NB4 (cell line): ENCODE measurements at places on chromosomes 1 and 21.

GRCh38 chr1:233514946-233515391, 98.9 kb upstream of the KCNK1 start:
- no peak for DNase-seq

DNA sequence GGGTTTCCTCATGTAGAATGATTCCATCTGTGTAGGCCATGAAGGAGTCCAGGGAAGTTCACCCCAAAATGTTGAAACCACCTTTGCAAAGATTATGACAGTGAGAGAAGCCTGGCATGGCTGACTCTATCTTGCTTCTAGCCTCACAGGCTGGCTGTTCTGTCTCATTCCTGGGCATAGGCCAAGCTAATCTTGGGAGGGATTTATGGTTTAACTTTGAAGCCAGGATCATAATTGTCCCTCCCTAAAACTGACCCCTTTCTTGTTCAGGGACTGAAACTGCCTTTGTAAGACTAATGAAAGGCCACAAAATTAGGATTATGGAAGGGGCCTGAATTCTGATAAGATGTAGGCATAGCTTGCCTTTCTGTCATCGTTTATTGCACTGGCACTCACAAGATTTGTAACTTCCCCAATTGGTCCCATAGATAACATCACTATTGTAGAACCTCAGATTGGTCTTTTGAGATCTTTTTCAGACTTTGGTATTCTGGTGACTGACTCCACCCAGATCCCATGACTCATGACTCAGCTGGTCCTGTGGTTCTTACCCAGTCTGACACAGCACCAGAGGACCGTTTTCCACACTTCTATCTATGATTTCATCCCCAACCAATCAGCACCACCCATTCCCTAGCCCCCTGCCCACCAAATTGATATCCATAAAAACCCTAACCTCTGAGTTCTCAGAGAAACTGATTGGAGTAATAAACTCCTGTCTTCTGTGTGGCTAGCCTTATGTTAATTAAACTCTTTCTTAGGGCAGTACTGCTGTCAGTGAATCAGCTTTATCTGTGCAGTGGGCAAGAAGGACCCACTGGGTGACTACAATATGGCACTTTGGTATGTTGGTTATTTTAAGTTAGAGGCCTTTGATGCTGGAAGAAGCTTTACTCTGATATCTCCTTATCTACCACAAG, 13.6 kb upstream of the LAMTOR5 start:
- peak; percentile 50 for DNase-seq

DNA sequence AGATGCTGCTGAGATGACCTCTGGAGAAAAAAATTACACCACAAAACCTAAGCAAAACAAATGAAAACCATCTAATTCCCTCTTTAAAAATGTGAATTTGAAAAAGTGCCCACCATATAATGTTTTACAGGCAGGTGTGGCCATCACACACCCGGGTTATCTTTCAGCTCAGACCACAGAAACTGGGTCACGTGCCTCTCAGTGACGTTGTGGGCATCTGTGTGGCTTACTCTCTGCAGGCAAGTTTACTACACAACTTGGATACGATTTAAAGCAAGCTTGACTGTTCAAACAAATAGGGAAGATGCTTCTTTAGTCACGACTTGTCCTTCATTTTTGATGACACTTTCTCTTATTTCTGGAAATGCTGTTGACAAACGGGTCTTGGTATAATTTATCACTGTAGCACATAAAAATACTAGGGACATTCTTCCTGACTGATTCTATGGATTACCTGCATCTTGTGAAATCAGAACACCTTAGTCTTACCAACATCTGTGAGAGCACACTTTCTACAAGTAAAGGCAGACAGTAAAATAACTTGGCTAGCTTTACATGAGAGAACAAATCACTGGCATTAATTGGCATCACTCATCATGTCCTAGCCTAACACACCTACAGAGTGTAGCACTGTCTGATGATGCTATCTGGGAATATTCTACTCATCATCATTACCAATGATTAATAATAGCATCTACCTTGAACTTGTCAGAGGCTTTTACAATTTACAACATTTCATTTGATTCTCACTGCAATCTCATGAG, 89.3 kb upstream of the EDEM3 start:
- DNase-seq, result no peak

DNA sequence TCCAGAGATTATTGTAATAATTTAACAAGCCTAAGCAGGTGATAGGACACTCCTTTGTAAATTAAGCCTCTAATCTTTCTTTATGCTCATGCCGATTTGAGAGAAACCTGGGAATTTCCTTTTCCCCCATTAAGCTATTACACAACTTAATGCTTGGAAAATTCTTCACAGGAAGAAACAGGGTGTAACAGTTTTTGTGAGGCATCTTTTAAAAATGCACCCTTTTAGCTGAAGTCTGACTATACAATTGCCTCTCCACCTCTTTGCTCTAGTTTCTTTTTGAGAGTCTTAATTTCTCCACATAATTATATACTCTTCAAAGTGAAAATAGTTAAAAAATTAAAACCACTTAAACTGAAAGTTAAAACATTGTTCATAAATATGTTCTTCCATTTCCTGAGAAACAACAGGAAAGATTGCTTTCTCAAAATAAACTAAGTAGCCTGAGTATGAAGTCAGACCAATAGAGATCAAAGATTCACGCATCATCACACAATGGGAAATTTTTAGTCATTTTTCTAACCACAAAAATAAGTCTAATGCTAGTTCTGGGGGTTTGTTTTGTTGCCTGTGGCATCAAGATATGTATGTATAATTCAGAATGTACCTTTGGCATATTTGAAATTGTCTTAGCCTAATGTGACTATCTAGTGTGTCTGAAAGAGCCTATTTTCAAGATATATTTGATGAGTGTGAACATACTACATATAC, 34.7 kb downstream of the LRRC8D start:
- no peak for DNase-seq

DNA sequence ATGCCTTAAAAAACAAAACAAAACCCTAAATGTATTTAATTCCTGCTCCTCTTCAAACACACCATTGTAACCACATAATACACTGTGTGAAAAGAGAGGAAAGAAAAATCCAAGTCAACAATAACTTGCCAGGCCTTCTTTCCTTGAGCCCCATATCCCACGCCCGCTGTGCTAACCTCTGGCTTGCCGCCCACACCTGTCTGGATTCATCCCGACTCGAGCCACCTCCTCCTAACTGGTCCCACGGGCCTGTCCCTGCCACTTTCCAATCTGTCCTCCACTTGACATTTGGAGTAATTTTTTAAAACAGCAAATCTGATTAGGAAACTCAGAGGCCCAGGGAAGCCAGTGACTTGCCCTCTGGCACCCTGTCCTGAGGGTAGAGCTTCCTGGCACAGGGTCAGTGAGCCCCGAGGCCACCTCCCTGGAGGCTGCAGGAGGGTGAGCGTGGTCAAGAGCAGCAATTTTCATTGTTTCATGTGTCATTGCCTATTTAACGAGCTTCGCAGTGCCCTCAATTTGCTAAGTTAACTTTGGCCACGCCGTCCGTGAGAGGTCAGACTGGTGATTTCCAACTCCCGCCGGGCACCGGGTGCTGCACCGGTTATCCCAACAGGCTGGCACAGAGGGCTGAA, 54.1 kb downstream of the B3GALT5 start:
- no peak for DNase-seq

DNA sequence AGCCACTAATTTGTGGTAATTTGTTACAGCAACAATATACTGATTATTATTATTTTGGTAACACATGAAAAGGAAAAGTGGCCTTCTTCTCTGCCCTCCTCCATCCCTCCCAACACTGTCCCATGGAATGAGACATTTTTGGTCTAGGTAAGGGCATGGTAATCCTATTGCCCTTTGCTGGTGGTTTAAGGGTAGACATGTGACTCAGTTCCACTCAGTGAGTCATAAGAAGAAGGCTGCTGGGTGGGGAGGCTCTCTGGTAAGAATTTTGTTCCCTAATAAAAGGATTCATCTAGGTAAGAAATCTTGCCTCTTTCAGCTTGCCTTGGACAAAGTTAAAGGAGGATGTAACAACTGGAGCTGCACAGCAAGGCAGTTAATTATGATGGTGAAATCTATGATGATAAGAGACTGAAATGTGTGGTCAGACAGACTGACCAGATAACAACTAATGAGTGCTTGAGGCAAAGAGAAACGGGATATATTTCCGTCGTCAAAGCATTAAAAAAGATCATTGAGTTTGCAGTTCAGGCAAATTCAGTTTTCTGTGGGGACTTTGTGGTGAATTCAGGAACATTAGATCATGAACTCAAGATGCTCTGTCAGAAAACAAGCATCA, 232.0 kb upstream of the KCNK2 start:
- DNase-seq, result no peak

GRCh38 chr1:178055779-178056471, 38.0 kb upstream of the RASAL2 start:
- peak; percentile 78 for DNase-seq
